ENCODE measurements at places on chromosomes 4 and X.

DNA sequence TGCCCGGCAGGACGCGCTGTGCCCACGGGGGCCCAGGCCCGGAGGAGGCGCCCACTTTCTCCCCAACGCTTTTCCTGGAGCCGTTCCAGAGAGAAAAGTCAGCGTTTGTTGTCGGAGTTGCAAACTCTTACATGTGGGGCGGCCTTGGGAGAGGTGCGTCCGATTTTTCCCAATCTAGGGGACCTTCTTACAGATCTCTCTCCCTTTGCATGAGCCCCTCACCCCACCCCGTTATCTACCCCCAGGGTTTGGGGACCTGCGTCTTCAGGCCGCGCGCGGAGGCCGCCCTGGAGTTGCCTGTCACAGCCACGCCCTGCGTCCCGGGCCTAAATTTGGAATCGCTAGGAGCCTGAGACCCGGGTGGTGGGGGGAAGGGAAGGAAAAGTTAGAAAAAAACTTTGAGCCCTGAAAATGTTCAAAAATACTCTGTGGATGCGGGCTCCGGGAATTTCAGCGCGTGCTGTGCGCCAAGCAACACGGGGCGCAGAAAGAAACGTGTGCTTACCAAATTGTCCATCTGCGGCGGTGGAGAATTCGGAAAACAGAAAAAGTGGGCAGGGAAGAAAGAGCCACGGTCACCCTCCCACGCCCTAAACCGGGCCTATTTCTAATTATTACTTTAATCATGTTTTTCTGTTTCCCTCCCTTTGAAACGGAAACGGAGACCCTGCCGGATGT lies 587 bp downstream of the CD99 start:
- DNase-seq = no peak

GRCh38 chr4:5386921-5387320 lies 321.4 kb downstream of the EVC2 start:
- no peak for DNase-seq

GRCh38 chr4:38791010-38791409 lies 8.2 kb upstream of the TLR10 start:
- DNase-seq = peak; percentile 2

DNA sequence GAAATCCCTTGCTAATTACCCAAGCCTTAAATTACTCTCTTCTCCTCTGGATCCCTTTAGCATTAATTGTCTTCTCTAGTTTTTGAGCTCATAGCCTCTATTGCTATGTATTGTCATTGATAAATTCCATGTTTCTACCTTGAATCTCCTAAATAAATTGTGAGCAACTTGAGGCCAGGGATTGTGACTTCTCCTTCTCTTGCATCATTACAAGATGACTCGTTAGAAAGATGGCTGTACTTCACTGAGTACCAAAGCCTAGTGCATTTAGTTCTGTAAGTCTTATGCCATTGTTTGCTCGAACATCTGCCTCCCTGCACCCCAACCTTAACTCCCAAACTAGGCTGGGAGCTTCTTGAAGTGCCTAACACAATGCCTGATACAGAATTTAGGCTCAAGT lies 15.3 kb downstream of the VSIG4 start:
- no peak for DNase-seq

GRCh38 chr4:5828005-5828391 lies 64.9 kb downstream of the CRMP1 start:
- no peak for DNase-seq

DNA sequence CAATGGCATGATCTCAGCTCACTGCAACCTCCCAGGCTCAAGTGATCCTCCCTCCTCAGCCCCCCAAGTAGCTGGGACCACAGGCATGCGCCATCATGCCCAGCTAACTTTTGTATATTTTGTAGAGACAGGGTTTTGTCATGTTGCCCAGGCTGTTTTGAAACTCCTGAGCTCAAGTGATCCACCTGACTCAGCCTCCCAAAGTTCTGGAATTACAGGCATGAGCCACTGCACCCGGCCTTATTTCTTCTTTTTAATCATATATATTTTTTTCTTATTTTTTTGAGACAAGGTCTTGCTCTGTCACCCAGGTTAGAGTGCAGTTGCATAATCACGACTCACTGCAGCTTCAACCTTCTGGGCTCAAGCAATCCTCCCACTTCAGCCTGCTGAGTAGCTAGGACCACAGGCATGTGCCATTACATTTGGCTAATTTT lies 184.0 kb downstream of the TSPAN5 start:
- DNase-seq = peak; percentile 83

GRCh38 chr4:11367371-11367770 lies 61.3 kb downstream of the HS3ST1 start:
- no peak for DNase-seq

GRCh38 chr4:128810871-128811570 lies 1.5 kb downstream of the JADE1 start:
- peak; percentile 89 for DNase-seq

DNA sequence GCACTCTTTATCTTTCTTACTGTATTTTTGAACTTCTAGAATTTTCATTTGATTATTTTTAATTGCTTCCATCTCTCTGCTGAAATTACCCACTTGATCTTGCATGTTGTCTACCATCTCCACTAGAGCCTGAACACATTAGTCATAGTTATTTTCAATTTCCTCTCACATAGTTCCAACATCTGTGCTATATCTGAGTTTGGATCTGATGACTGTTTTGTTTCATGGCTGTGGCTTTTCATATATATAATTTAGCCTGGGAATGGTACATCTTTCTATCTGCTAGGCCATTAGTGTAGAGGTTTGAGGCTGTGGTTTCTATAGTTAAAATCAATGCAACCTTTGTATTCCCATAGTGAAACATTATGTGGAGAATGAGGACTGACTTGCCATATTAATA lies 33.2 kb downstream of the NPY2R start:
- no peak for DNase-seq

DNA sequence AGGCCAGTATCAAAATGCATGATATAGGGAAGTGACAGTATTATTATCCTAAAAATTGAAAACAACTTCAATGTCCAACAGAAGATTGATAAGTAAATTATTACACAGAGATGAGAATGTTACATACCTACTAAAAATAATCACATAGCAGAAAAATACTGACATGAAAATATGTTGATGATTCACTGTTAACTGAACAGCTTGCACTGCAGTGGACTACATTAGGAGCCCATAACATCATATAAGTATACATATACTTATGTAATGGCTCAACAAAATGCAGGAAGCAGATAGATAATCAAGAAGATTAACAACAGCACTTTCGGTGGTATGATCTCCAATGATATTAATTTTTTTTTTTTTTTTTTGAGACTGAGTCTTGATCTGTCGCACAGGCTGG lies 7.1 kb downstream of the CLOCK start:
- peak; percentile 19 for DNase-seq

- DNase-seq = no peak
Measured at GRCh38 chrX:12971282-12972003, 3.5 kb upstream of the TMSB4X start.

DNA sequence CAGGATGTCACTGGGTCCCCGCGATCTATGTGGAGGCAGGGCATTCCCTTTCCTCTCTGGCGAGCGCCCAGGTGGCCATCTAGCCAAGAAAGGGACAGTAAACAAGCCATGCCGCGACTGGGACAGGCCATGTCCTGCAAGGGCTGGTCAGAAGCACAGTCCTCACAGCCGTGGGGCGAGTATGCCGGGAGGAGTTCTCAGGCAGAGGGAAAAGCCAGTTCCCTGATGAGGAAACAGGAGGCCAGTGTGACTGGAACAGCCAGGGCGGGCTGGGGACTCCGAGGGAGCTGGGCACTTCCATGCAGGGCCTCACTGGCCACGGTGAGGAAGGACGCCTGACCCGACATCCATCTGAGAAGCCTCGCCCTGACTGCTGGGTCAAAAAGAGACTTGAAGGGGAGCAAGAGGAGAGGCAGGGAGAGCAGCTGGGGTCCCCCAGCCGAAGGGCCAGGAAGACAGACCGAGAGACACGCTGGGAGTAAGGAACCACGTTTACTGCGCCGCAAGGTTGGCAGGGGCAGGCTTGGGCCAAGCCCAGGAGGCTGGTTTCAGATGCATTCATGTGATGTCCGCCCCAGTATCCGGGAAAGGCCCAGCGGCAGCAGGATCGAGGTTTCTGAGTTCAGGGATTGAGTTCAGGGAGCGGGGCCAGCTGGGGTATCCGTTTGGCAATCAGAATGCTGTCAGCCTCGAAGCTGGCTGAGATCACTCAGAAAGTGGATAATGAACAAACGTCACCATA lies 15.0 kb downstream of the CFAP99 start:
- no peak for DNase-seq

DNA sequence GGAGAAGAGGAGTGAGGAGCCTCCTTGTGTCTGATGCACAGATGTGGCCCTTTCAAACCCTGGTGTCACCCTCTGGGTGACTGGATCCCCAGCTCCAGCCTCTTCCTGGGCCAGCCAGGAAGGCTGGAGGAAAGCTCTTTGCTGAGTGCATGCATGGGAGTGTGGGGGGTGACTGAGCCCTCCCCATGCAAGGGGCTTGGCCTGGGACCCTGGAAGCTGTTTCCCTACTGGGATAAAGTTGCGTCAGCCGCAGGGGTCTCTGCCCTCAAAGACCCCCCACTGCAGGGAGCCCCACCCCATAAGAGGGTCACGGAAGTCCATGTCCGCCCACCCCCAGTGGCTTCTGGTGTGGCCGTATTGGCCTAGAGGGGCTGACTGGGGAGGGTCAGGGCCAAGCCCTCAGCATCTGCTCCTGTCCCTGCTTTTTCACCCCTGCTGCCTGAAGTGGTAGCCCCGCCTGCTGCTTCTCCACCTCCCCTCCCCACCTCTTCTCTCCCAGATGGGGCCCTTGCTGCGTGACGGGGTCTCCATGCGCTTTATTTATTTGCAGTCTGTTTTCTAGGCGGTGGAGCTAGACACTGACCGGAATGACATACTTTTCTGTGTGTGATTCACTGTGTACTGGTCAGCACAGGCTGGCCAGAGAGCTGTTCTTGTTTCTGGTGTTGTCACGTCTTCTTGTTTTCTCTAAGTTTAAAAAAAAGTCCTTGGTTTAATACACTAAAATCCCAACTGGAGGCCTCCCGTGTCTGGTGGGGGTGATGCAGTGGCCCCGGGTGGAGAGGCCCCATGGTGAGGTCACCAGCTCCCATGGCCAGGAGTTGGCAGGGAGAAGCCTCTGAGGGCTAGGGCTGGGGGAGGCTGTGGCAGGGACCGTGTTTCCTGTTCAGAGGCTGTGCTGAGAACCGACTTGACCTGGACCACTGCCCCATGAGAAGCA lies 3.6 kb downstream of the SMIM10L2A start:
- peak; percentile 2 for DNase-seq

DNA sequence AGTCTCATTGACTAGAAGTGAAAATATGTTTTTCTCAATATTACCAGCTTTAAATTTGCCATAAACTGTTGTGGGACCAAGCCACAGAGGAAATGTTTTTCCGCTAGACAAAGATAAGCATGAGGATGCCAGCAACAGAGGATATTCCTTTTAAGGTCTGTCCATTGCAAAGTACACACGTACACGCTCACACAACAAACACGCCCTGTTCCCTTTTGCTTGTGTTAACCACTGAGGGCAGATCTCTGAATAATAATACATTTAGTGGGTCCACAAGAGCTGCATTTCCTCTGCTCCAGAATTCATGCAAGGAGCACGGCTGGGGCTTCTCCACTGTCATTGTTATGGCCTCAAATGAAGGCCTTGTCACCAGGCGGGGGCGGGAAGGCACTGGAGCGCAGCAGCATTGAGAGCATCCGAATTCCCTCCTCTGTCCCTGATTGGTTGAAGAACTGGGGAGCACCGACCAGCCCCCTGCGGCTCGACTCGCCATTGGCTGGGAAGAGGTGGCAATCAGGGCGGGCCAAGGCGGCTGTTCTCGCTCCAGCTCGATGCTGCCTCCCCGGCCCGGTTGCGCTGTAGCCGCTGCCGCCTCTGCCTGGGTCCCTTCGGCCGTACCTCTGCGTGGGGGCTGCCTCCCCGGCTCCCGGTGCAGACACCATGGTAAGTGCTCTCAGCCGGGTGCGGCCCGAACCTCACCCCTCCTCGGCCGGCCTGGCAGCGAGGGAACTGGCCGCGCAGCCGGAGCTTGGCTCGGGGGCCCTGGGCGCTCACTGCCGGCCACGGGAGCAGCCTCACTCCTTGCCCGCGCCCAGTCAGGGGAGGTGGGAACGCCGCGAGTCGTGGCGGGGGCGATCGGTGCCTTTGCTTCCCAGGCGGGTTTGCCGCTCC lies at the start of gene GUCY1B1:
TSS of gene GUCY1B1 (plus strand) at position 541 of the 891 bp plus-strand sequence. CDS start at position 661, 120 bp downstream.
- peak; percentile 84 for DNase-seq

- no peak for DNase-seq
Measured at GRCh38 chr4:81704461-81704860, 232.8 kb upstream of the RASGEF1B start.

- no peak for DNase-seq
Measured at GRCh38 chrX:44943007-44943406, 70.0 kb downstream of the KDM6A start.

DNA sequence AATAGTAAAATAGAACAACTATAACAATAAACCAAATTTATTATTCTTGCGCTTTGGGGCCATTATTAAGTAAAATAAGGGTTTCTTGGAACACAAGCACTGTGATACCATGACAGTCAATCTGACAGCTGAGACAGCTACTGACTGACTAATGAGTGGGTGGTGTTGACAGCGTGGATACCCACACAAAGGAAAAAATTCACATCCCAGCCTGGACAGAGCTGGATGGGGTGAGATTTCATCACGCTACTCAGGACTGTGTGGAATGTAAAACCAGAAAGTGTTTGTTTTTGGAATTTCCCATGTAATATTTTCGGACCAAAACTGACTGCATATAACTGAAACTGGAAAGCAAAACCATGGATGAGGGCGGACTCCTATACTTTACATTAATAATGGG lies 48.8 kb downstream of the IGFBP7 start:
- DNase-seq = peak; percentile 84

GRCh38 chr4:142509881-142510280 lies 336.2 kb downstream of the INPP4B start:
- DNase-seq = no peak

DNA sequence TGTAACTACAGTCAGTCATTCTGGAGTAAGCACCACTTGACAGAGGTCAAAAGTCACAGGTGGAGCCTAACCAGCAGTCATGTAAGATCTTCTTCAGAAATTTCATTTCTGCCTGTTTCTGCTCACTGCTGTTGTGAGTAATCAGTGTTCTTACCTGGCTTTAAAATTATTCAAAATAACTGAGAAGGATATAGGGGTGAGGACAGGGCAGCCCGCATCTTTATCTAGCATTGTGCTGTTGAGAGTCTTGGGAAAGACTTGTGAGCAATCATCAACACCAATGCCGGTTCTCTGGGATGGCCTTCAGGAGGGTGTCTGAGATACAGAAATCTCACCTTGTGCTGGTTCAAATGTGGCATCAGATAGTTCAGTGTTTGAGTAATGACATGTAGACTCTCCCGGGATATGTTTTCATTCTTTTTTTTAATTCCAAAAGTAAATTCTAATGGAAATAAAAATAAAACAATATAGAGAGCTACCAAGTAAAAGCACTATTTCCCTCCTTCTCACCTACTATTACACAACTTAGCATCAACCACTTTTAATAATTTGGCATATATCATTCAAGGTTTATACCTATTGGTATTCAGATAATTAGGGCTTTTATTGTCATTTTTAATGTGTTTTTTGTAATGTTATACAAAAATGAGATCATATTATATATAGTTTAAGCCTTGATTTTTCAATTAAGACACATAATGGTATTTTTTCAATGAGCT lies 37.1 kb downstream of the AREG start:
- no peak for DNase-seq
